ENCODE measurements at places on chromosomes 3 and 15.
A peak's percentile ranks its signal among the peaks of the same experiment; 100 is the strongest.

- DNase-seq = peak; percentile 19
Measured at GRCh38 chr3:56855856-56856512, 54.2 kb upstream of the ARHGEF3 start.

DNA sequence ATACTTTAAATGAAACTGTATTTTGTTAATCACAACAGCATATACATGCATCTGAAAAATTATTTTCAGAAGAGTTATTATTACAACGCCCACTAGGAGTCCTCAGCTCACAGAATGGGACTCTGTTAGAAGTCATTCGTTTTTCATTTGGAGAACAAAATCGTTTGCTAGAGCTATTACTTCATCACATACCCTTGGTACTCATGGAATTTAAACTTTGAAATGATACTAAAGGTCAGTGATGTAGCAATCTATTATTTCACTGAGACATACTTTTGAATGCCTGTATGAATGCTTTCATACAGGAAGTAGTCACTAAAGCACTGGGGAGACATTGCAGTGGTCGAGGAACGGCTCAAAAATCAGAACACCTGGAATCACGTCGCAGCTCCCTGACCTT lies 198.1 kb downstream of the MBNL1 start:
- DNase-seq = peak; percentile 37

- no peak for DNase-seq
Measured at GRCh38 chr15:64987136-64987535, 2.6 kb downstream of the SPG21 start.

DNA sequence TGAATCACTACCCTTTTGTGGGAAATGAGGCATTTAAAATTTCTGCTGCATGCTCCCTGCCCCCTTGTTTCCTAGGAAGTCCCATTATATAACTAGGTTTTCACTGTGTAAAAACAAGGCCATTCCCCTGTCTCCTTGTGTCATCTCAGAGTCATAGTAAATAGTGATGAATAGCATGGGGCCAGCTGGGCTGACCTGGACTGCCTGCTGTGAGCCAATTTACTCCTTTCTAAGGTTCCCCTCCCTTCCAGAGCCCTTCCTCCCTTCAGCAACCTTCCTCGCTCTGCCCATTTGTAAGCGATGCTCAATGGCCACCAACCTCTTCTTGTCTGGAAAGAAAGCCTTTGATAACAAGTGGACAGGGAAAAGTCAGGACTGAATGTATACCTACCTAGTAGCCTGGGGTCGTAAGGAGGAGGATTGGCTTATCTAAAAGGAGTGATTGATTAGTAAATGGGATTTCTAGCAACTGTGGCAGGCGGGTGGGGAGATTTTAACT lies 11.7 kb downstream of the ITGA11 start:
- DNase-seq = peak; percentile 36

DNA sequence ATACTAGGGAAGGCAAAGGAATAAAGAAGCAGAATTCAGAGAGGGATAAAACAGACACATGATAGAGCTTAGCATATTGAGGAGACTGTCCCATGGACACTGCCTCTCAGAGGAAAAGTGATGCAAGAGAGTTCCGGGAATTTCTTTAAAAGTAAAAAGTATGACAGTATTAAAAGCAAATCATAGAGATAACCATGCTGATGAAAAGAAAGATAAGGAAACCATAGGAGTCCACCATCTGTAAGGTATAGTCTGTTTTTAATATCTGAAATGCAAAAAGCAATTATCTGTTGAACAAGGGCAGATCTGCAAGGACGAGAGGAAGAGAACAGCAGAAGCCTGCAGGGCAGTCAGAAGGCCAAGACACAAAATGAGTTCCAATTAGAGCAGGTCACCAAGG lies 495.9 kb upstream of the GOLIM4 start:
- DNase-seq = no peak

DNA sequence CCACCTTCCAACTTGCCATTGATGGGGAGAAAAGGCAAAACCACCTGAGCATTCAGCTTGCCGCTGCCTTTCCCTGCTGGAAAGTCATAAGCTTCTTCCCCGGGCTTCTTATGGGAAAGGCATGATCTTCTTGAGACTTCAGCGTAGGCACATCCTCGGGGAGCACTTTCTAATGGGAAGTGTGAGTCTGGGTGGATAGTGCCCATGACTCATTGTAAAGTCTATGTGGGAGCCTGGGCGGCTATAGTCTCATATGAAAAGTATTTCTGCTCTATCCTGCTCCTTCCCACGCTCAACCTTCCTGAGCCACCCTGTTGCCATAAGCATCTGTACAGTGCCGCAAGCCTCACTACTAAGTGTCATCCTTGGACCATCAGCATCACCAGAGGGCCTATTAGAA lies 309.9 kb upstream of the THBS1 start:
- no peak for DNase-seq
